ENCODE measurements at places on chromosomes 7 and 10. TPM values are rescaled to one million over a fixed set of nuclear protein-coding genes. Genes with fewer than 3 reads are reported as not detected.

The COL28A1 gene
- total RNA-seq: 17.3 TPM

The H2AZ2 gene
- 220 TPM for total RNA-seq

The NPFFR1 gene
- not detected for total RNA-seq

The RPEL1 gene
- total RNA-seq: not detected

The C10orf67 gene
- total RNA-seq: 0.38 TPM

The ZNF273 gene
- 12.3 TPM for total RNA-seq

The SHTN1 gene
- 46.9 TPM for total RNA-seq

The CHST15 gene
- 8.1 TPM for total RNA-seq

The LIPF gene
- not detected for total RNA-seq

The NPC1L1 gene
- 21.2 TPM for total RNA-seq

Measured in progenitor cell of endocrine pancreas (in vitro differentiated cells).